ENCODE measurements at places on chromosomes 16 and 17. TPM values are rescaled to one million over a fixed set of nuclear protein-coding genes. Genes with fewer than 3 reads are reported as not detected.

Gene PMP22
- 40.4 TPM for total RNA-seq

Gene IRF8
- total RNA-seq, result 52.5 TPM

Gene WFIKKN1
- total RNA-seq, result 0.80 TPM

Gene CA5A
- total RNA-seq, result not detected

Gene EPN3
- total RNA-seq, result 18.3 TPM

Gene GPRC5B
- total RNA-seq, result 3.1 TPM

Gene SRRM2
- total RNA-seq, result 539 TPM

Gene BAHCC1
- total RNA-seq, result 12.5 TPM

Gene CCL4L2
- 0.42 TPM for total RNA-seq

Gene FSCN2
- total RNA-seq, result 2.2 TPM

DNA sequence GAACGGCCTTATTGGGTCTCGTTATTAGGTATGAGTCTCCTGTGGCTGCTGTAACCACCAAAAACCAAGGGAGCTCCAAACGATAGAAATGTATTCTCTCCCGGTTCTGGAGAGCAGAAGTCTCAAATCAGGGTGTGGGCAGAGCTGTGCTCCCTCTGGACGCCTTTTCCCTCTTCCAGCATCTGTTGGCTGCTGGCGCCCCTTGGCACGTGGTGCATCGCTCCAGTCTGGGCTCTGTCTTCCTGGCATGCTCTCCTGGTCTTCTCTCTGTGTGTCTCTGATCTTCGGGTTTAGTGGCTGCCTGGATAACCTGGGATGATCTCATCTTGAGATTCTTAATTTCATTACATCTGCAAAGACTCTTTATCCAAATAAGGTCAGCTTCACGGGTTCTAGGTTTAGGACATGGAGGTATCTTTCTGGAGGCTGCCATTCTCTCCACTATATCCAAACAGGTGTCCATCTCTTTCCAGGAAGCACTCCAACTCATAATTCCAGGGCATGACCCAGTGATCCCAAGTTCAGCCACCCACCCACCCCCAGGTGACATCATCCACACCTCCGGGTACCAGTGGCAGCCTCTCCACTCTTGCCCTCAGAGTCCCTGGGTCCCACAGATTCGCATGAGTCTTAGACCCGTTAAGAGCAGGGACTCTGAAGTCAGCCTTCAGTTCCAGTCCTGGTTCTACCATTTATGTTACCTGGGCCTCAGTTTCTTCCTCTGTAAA, 145.5 kb upstream of the FOXF1 start:
- DNase-seq, result no peak

- DNase-seq, result no peak
Measured at GRCh38 chr17:8925141-8925540, 40.4 kb downstream of the PIK3R5 start.

- no peak for DNase-seq
Measured at GRCh38 chr16:53121043-53121620, 66.3 kb downstream of the CHD9 start.

DNA sequence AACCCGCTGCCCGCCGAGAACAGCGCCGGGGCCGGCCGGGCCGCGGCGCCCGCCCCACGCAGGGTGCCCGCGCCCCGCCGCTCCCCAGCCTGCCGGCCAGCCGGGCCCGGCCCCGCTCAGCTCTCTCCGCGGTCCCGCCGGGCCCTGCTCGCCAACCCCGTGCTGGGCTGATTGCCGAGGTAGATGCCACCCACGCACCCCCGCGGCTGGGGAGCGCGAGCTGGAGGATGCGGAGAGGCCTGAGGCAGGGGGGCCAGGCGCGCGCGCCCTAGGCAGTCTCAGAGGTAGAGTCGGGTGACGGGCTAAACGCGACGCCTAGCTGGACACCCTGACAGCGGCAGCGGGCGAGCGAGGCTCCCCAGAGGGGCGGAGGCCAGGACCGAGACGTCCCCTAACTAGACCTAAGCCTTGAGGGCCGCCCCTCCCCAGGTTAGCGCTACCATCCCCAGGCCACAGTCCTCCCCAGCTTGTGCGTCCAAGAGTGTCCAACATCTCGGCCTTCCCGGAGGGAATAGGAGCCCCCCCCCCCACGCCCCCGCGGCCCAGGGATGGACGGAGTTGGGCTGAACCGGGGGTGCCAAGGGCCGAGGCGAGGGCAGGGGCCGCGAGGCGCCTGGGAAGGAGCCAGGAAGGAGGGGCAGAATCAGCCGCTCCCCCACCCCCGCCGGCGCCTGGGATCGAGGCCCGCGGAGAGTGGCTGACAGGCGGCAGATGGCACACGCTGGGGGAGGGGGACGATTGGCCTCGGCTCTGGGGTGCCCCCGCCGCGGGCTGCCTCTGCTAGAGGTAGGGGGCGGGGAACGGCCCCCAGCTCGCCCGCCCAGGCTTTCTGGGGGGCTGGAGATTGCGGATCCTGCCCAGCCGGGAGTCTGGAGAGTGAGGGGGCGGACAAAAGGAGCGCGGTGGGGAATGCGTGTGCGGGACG, 2.5 kb upstream of the ZNF423 start:
- peak; percentile 59 for DNase-seq

DNA sequence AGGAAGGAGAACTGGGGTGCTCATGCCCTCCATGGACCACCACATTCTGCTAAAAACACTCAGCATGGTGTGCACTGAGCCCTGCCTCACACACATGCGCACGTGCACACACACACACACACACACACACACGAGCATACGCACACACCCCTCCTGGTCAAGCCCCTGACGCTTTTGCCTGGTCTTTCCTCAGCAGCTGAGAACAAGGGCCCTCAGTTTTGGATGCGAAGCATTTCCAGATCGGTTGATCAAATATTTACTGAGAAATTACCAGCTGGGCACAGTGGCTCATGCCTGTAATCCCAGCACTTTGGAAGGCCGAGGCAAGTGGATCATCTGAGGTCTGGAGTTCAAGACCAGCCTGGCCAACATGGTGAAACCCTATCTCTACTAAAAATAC, 20.1 kb upstream of the RAI1 start:
- no peak for DNase-seq

DNA sequence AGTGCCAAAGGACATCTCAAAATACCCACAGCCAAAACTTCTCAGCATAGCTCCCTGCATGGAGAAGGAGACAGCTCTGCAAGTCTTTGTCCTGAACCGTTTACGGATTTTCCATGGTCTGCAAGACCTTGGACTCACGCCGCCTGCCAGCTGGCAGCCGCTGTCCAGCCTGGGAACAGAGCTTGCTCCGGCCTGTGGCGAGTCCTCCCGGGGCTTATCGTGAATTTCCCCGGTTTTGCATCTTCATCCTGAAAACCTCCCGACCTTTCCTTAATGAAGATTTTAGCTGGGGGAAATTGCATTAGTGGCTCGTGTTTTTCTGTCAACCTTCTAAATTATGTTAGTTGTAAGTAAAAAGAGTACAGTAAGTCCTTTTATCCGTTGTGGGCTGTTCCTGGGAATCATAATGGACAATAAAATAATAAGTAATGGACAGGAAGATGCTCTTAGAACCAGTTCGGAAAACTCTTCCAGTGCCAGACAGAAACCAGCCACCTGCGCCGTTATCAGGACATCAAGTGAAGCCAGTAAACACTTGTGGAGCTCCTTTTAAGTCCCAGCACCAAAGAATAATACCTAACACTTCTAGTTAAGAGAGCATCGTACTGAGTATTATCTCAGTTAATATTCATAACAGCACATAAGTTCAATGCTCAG, 112.4 kb upstream of the NOL11 start:
- DNase-seq, result no peak

DNA sequence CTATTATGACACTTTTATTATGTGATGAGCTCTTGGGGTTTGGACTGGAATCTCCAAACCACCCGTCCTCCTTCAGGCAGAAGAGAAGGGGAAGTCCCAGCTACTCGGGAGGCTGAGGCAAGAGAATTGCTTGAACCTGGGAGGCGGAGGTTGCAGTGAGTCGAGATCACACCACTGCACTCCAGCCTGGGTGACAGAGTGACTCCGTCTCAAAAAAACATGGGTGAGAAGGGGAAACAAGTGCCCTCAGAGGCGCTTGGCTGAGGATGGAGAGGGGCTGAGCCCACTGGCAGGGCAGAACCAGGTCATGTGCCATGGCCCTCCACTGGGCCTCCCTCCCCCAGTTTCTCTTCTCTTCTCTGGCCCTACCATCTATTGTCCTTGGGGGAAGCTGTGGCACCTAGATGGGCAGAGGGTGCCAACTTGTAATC, 120.9 kb upstream of the SMURF2 start:
- DNase-seq, result peak; percentile 15

- DNase-seq, result no peak
Measured at GRCh38 chr17:75814900-75815373, 29.3 kb downstream of the UNC13D start.

GRCh38 chr17:61875285-61875684, 12.0 kb upstream of the BRIP1 start:
- DNase-seq, result no peak

DNA sequence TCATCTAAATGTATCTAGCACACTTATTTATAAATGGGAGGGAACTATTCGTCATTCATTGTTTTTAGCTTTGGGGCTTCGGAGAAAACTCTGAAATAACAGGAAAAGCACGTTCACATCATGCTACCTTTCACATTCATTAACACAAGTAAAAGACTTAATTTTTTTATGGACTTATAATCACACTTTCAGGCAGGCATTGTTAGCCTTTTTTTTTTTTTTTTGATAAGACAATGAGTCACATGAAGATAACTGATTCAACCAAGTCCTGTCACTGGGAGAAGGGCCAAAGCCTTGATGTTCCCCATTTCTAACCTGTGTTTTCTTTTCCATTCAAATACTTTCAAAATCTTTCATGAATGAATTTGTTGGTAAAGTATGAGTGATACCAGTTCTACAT, 631.3 kb upstream of the CA10 start:
- DNase-seq, result no peak

DNA sequence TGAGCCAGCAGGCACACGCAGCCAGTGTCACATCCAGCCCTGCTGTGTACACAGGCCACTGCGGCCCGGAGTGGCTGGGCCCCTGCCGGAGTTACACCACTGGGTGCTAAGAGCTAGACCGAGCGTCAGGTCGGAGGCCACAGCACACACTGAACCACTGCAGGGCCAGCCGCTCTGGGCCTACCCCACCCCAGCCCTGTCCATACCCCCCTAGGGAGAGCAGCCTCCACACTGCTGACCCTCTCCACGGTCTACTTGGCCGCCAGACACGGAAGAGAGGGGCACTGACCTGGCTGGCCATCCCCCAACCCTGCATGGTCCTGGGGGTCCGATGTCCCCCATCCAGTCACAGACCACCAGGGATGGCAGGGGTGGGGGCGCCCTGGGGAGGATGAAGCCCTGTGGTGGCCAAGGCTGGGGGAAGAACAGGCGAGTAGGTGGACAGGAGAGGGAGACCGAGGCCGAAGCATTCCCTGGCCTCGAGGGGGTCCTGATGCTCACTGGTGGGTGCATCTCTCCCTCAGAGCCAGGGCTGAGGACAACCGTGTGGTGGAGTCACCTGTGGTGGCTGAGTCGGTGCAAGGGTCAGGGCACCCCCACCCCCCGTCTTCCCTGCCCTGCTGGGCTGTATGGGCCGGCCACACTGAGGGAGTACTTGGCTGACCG, 34.9 kb upstream of the ZC3H18 start:
- no peak for DNase-seq

DNA sequence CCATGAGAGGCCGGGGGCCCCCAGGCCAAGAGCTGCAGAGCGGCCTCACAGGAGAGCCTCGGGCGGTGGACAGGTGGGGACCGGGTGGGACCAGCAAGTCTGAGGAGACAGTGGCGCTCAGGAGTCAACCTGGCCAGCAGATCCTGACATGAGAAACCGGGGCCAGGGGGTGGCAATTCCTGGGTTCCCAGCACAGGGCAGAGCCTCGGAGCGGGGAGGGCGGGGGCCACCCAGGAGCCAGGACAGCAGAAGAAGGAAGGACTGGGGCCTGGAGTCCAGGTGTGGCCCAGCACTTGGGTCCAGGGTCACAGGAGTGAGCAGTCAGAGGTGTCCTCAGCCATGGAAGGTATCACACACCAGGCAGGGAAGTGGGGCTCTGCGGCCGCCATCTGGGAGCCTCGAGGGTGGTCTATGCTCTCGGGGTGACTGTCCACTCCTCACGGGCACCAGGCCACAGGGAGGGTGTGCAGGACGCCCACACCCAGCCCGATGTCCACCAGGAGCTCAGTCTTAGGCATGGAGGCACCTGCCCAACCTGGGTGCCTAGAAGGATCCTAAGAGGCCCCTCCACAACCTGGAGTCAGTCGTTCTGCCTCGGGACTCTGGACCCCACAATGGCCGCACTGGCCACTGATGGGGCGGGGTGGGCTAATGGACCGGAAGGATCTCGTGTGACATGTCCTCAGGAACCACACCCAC, 29.1 kb downstream of the PIEZO1 start:
- no peak for DNase-seq

GRCh38 chr17:45222289-45222995, 757 bp downstream of the FMNL1 start:
- peak; percentile 24 for DNase-seq

DNA sequence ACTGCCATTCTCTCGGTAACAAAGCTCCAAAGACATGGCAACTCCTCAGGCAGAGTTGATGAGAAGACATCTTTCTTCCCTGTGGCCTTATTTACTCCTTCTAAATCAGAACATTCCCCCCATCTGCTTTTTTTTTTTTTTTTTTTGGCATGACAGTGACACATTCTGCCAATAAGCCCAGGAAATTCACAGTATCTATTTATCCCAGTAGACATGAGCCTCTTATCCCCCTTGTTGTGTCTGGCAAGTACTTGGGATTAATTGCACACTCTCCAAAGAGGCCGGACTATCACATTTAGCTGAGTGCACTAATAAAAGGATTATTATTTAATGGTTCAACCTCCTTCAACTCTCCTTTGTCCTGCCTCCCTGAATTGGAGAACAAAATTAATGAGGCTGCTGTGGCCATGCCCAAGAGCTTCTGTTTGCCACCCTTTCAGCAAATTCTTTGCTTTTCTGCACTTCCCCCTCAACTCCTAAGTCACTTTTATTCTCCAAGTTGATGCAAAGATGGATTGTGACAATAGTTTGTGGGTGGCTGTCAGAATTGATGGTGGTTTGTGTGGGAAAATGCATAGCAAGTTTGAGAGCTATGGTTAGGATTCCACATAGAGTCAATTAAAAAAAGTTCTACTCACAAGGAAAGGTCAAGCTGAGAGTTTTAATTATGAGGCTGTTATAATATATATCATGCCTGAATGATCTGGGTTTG, 47.2 kb downstream of the GPR139 start:
- DNase-seq, result no peak

DNA sequence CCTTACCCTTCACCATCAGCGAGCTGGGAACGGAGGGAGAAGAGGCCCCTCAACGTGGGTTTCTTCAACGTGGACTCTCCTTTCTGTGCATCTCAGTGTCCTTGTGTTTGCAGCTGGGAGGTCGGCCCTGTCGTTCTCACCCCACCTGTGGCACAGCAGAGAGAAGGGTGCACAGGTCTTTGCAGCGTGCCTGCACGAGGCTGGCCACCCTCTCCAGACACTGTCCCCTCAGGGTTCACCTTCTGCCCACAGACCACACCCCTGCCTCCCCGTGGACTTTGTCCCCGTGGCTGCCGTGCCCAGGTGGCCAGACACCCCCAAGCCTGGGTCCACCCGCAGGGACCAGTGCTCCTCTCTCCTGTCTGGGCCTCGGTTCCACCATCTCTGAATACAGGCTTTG, 7.3 kb upstream of the WDR45B start:
- peak; percentile 80 for DNase-seq

DNA sequence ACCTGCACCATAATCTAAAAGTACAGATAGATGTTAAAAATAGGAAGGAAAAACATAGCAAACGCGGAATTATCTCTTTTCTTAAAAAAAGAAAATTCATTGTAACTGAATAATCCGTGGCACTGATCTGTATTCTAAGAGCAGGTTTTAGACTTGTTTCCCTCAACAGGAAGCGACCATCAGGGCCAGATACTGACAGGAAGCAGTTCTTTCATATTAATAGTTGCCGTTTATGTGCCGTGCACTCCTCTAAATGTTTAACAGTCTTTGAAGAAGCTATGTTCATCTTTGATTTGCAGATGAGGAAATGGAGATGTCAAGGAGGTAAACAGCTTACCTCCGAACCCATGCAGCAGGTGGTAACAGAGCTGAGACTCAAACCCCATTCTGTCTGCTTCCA, 23.6 kb downstream of the DYNLRB2 start:
- DNase-seq, result no peak

All from colonic mucosa (tissue), 4 donors.